ENCODE measurements at places on chromosomes 5 and 9.

DNA sequence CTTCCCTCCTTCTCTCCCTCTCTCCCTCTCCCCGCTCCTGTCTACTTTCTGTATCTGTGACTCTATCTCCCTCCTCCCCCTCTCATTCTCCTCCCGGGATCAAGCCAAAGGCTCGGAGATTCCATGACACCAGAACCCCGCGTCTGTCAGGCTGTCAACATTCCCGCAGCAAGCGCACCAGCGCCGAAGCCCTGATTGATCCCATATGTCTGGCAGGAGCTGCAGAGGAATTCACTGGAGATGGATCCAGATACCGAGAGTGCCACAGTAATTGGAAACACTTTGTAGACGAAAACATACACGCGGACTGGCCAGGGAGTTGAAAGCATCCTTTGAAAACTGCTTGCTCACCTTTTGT lies 300 bp upstream of the SVEP1 start:
- peak; percentile 83 for DNase-seq

GRCh38 chr5:56496581-56497063 lies 263.5 kb upstream of the ANKRD55 start:
- DNase-seq = no peak

DNA sequence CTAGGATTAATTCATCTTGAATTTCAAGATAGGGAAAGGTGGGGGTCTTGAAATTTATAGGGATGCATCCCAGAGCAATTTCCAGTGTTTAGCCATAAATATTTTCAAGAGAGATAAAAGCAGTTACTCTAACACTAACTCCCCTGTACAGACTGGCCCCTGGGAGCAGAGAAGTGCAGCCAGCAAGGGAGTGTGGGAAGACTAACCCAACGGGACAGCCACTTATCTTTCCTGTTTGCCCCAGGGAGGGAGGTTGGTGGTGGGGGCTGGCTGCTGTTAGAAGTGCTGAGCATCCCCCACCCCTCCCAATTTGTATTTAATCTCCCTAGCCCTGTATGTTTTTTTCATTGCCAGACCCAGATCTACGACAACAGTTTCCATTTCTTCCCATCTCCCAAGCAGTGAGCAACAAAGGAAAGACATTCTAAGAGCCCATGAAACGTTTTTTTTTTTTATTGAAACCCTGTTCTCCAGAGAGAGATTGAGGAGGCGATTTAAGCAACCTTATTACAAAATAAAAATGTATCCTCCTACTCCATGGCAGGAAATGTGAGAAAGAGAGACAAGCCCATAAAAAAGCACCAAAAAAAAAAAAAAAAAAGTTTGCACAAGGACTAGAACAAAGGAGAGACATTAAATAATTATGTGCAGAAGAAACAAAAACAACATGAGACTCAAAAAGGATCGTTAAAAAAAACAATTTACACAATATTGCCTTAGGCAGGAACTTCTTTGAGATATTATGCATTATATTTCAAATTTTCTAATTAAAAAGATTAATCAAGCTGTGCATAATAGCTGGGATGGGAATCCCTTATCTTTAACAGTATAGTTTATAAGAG lies 343.4 kb downstream of the ARHGEF28 start:
- DNase-seq = no peak

DNA sequence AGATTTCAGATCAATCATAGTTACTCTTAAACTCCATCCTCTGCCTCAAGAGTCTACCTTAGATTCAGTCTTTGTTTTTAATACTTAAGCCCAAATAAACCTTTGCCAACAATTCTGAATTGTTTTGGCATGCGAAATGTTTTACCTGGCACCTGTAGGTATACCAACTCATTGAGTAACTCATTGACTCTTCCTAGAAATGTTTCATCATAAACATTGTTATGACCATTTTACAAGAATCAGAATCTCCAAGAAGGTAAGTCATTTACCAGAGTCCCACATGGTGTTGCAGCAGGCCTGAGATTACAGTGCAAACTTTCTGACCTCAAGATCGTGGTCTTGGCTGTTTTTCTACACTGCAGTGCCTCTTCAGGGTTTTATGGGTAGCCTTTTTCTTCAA lies 750.4 kb downstream of the BRINP1 start:
- DNase-seq = no peak

DNA sequence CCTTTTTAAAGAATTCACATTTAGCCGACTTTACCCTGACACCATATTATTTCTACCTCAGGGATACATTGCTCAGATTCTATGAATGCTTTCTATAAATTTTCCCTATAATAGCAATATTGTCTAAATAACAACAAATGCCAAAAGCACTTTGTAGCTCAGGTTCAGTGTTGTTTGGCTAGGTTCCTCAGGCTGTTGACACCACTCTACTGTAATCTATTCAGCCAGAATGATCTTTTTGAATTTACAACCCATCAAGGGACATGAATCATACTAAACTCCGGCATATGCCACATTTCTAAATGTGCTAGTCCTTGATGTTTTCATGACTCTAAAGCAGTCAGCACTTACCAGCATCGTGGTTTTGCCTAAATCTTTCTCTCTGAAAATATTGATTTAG lies 641.5 kb upstream of the CDH10 start:
- no peak for DNase-seq

- no peak for DNase-seq
Measured at GRCh38 chr5:7941692-7942091, 72.7 kb downstream of the MTRR start.

- no peak for DNase-seq
Measured at GRCh38 chr5:92544596-92544995, 1036.4 kb downstream of the NR2F1-AS1 start.

DNA sequence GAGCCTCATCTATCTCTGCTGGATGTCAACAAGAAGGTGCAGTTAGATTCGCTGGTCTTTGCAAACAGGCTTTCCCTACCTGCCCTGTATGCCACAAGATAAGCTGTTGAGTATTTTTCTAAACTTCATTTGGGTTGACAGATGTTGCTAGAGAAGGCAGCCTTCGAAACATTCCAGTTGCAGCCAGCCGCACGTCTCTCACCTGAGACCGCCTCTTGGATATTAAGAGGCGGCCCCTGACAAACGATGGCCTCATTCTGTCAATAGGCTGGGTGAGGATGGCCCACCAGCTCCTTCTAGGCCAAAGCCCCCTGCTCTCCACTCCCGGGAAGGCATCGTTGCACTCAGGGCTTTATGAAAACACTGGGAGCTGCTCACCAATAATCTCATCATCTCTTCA lies 181.6 kb downstream of the DAB2IP start:
- no peak for DNase-seq

DNA sequence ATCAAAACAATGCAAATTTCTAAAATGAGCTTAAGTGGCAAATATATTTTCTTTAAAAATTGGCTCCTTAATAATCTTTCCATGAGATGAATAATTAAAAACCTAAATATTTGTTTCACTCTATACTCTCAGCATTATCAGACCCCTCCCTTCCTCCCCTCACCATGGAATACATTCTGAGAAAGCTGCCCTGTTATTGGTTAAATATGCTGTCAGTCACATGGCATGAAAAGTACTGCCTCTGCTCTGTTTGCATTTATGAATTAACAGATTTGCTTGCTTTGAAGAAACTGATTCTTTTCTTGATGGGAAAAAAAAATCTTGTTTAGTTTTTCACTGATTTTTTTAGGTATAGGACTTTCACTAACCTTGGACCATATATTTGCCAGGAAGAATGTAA lies 17.0 kb upstream of the RPS23 start:
- no peak for DNase-seq

GRCh38 chr5:10167806-10168205 lies 81.9 kb downstream of the ATPSCKMT start:
- DNase-seq = no peak

DNA sequence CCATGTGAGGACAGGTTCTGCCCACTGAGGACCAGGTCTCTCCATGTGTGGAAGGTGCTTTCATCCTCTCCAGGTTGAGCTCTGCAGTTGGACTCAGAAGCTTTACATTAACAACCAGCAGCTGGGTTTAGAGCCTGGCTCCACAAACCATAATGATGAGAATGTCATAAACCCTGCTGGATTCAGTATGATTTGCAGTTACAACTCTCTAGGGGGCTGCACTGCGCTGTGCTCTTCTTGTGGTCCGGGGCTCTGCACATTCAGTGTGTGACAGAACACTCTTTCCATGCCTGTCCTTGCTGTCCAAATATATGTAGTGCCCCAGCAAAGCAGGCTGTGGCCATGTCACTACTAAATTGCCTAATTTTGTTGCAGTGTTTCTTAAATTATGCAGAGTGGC lies 334.3 kb downstream of the ICE1 start:
- no peak for DNase-seq

GRCh38 chr5:33690374-33691135 lies 201.2 kb downstream of the ADAMTS12 start:
- peak; percentile 90 for DNase-seq

DNA sequence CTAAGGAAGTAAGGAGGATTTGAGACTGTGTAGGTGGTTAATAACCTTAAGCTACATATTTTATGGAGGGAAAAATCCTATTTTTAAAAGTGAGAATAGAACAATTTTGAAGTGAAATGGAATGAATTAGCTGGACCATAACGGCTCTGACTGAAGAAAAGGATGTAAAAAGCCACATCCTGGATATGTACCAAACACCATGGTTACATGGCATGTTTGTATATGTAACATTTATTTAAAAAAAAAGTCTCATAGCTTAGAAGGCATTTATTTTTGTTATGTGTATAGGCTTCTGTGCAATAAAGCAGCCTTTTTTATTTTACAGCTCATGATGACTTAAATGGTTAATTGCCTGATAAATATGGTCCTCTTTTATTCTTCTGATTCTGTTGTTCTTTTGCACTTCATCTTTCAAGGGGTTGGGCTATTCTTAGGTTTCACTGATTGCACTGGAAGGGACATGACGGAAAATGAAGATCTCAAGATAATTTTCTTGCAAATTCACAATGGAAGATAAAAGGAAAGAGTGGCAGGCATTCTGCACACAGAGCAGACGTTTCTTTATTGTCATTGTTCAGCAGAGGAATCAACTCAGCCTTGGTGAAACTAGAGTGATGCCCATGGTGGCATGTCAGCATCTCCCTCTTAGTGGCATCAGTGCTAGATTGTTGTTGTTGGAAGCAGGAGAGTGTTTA lies 63.1 kb downstream of the DOCK8 start:
- no peak for DNase-seq

DNA sequence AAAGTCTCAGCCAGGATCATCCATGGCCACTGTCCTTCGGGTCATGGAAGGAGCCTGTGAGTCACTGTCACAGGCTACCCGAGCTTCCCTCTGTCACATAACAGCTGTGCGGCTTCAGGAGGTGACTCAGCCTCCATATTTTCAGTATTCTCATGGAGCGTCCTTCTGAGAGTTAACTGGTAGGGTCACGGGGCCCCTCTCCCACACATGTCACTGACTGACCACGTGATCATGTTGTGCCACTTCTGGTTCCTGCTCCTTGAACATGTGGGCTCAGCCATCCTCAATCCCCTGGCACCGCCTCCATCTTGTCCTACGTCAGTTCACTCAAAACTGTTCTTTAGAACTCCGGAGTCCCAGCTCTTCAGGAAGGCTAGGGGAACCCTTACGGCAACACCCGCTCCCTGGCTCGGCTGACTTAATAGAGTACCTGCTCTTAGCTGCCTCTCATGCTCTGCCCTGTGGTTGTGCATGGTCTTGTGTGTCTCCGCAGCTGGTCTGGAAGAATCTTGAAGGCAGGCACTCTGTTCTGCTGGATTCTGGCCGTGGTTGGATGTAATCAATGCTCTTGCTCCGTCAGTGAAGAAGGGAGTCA lies 182.8 kb downstream of the ICE1 start:
- DNase-seq = no peak

DNA sequence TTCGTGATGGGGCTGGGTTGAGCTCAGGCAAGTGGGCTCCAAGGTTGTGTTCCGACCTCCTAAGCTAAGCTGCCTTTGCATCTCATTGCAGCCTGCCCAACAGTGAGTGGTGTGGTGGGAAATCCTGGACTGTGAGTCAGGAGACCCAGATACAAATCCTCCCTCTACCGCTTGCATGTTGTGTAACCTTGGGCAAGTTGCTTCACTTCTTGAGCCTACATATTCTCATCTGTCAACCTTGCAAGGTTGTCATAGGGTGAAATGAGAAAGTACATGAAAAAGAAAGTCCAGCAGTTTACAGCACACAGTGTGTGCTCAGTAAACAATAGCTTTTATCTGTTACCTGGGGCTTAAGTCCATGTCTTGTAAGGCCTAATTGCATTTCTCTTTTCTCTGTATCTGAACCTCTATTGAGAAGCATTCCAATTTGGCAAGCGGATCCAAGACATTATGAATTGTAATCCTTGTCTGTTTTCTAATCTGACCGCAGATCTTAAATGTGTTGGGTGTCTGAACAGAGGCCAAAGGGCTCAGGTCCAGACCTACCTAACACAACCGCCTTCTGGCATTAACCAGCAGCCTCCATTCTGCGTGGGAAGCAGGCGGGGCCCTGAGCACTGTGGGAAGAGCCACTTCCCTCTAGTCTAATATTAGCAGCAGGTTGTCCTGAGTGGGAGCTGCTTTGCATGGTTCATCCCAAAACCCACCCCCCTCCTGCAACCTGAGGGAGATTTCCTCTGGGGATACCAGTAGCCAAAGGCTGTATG lies 1.8 kb upstream of the GALNT12 start:
- peak; percentile 73 for DNase-seq

- DNase-seq = peak; percentile 92
Measured at GRCh38 chr9:101465326-101465915, 29.8 kb upstream of the ALDOB start.

GRCh38 chr5:157516006-157516405 lies 56.0 kb downstream of the NIPAL4 start:
- DNase-seq = peak; percentile 90

DNA sequence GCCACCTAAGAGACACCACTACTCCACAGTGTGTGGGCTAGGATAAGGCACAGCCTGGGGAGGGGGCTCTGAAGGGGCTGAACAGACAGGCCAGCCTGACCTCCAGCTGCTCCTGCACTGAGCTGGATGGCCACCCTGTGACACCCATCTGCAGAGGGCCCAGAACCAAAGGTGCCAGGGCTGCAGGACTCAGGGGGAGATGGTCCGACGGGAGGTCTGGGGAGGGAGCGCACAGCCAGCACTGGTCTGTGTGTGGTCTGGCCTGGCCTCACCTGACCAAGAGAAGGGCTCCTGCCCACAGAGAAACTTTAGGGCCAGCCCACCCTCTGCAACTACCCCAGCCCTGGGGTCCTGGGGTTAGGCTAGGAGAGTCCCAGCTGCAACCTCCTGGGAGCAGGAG lies 789 bp downstream of the LTC4S start:
- DNase-seq = no peak

GRCh38 chr9:37963936-37964739 lies 60.2 kb upstream of the SLC25A51 start:
- DNase-seq = peak; percentile 80

DNA sequence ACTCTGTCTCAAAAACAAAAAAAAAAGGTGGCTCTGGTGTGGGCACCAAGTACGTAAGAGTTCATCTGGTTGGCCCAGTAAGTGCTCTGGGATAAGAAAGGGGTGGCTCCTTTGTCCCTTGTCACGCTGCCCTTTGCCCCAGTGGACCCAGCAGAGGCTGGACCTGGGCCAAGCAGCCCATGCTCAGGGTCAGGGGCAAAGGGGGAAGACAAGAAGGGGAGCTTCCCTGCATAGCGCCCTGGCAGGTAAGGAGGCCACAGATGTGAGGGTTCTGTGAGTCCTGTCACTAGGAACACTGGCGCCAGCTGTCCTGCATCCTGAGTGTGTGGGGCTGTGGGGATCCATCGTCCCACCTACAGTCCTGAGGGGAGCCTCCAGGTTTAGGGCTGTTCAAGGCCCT lies 65.3 kb downstream of the GADD45G start:
- no peak for DNase-seq

All from HCEC 1CT (cell line).